ENCODE measurements at places on chromosomes 3 and 15.

GRCh38 chr3:71048948-71049347 lies 534.6 kb downstream of the FOXP1 start:
- no peak for DNase-seq

DNA sequence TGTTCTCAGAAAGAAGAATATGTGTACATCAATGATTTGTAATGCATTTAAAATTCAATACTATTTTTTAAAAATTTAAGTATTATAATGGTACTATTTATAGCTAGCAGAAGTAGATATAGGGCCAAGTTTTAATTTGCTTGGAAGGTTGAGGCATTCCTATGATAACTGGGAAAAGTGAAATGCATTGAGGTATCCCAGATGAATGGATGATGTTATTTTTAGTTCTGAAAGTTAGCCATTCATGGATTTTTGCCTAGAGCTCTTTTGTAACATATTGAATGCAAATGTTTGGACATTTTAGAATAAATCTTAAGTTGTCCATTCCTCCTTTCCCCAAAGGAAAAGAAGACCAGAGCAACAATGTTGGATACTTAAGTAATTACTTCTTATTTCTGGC lies 47.6 kb downstream of the GAP43 start:
- DNase-seq, result no peak

GRCh38 chr3:18188491-18188890 lies 236.6 kb downstream of the SATB1 start:
- no peak for DNase-seq

DNA sequence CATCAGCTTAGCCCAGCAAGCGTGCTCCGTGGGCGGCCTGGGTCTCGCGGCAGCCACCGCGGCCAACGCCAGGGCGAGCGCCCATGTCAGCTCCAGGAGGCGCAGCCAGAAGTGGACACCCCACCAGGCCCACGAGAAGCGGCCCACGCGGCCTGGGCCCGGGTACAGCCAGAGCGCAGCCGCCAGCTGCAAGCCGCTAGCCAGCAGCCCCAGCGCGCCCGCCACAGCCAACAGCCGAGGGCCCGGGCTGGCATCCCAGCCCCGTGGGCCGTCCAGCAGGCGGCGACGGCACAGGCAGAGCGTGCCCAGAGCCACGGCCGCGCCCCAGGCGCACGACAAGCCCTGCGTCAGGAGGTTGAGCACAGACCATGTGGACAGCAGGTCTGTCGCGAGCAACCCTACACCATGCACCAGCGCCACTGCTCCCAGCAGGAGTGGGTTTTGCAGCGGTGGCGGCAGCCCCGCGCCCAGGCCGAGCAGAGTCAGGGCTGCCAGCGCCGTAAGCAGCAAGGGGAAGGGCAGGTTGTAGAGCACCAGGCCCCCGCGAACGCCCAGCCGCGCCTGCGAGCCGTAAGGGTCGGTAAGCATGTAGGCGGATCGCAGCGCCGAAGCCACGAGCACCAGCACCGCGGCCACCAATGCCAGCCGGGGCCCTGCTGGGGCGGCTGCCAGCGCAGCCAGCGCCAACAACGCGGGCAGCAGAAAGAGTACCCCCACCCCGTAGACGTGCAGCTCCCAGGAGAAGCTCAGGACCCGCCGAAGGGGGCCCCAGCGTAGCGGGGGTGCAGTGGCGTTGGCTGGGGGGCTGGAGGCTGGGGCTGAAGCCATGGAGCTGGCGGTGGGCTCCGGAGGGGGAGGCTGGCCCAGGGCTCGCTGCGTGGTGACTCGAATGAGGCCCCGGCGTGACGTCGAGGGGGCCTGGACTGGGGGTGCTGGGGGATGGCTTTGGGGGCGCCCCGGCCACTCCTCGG lies 4.9 kb downstream of the PRRT3 start:
- no peak for DNase-seq

DNA sequence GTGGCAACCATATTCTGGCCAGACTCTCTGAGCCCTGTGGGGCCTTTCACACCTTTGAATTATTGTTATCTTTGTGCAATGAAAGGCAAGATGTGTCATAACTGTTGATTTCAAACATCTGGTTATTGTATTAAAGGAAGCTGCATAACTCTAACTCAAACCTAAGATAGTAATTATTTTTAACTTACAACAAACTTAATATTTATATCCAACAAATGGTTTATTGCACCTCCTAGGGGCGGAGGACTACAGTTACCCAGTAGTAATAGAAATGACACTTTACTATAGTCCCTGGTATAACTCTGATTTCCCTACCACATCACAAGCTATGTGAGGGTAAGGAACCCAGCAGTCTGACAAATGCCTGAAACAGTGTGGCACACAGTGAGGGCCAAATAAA lies 363.9 kb upstream of the SUCLG2 start:
- no peak for DNase-seq

- no peak for DNase-seq
Measured at GRCh38 chr3:158804441-158804840, 2.6 kb downstream of the MFSD1 start.

DNA sequence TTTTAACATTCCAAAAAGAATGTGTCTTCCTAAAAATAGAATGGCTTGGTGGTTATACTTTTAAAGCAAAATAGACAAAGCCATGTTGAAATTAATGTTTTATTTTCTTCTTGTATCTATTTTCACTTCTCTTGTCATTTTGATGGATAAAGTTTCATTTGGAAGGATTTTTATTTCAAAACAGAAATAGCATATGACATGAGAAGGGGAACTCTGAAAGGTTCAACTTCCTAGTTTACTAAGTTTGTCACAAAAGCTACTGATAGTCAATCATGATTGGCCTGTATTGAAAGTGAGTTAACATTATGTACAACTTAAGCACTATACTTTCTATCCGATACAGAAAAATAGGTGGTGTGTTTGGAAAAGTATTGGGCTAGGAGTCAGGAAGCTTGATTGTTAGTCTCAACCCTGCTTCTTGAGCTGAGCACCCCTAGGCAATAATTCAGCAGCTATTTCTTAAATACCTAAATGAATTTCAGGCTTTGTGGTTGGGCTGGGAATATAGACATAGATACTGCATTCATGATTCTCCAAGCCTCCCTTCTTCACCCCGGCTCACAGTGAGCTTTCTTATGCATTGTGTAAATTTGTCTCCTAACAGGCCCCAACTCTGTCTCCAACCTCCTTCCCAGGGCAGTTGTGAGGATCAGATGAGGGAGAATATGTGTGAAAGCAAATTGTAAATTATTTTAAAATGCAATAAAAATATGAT lies 46.9 kb upstream of the CSPG4 start:
- DNase-seq, result no peak

DNA sequence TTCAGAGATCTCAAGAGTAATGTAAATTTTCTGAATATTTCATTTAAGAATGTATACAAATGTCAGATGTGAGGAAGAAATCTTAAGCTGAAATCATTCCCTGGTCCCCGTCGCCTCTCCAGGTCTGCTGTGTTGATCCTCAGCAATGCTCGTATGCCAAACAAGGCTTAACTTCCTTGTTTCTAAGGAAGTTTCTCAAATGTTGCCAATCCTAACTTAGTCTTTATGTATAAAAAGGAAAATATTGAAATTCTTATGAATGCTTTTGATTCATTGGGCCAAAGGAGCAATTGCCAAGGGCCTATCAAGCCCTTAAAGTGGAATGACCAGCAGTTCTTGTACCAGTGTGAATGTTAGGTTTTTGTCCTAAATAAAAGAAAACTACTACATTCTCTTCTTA lies 507.7 kb upstream of the SEMA6D start:
- no peak for DNase-seq

DNA sequence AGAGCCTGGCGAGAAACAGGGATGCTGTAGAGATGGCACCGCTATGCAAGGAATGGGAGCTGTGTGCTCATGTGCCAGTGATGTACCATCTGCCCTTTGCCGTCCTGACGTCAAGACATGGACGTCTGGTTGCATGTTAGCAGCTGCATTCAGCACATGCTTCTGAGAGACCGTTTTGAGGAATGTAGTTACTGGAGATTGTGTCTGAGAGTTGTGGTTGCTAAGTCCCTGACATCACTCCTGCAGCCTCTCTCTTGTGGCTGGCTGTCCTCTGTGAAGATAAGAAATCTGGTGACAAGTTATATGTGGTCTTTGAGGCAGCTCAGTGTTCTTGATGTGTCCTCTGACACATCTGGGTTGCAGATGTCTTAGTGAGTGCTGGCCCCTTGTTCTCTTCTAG lies 165.1 kb downstream of the APBA2 start:
- DNase-seq, result no peak

DNA sequence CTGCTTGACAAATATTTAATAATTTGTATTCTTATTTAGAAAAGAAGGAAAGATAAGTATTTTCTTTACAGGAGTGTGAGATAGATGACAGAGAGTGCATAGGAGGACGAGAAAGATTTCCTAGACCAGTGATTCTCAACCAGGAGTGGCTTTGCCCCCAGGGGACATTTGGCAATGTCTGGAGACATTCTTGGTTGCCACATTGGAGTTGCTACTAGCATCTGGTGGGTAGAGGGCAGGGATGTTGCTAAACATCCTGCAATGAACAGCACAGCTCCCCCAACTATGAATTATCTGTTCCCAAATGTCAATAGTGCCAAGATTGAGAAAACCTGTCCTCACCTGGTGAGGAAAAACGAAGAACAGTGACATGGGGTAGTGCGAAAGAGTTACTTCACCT lies 30.8 kb upstream of the MINAR1 start:
- no peak for DNase-seq

GRCh38 chr3:79038636-79039035 lies 729.2 kb downstream of the ROBO1 start:
- no peak for DNase-seq

Data from NK-92 treated with Interleukin-12 subunit alpha and Interleukin-12 subunit beta, amount 100 ng/mL, for 24 hours (cell line).